ENCODE measurements at places on chromosomes 11 and 22.

GRCh38 chr22:39408173-39408572 is 8.6 kb downstream of the TAB1 start:
- DNase-seq: no peak

- no peak for DNase-seq
Observed at GRCh38 chr11:115996125-115996807, 492.1 kb upstream of the CADM1 start.

- DNase-seq: no peak
Observed at GRCh38 chr11:11806586-11806985, 35.2 kb upstream of the USP47 start.

GRCh38 chr11:35721651-35722282 is 59.2 kb downstream of the TRIM44 start:
- DNase-seq: no peak
